ENCODE measurements at places on chromosomes 11 and 22.

DNA sequence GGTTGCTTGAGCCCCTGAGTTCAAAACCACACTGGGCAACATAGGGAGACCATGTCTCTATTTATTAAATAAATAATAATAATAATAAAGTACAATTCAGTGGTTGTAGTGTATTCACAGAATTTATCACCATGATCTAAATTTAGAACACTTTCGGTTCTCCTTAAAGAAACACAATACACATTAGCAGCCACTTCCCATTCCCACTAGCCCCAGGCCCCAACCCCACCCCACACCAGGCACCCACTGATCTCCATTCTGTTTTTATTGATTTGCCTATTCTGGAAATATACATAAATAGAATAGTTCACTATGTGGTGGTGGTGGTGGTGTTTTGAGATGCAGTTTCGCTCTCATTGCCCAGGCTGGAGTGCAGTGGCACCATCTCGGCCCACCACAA lies 45.7 kb downstream of the BCL2L13 start:
- no peak for DNase-seq

DNA sequence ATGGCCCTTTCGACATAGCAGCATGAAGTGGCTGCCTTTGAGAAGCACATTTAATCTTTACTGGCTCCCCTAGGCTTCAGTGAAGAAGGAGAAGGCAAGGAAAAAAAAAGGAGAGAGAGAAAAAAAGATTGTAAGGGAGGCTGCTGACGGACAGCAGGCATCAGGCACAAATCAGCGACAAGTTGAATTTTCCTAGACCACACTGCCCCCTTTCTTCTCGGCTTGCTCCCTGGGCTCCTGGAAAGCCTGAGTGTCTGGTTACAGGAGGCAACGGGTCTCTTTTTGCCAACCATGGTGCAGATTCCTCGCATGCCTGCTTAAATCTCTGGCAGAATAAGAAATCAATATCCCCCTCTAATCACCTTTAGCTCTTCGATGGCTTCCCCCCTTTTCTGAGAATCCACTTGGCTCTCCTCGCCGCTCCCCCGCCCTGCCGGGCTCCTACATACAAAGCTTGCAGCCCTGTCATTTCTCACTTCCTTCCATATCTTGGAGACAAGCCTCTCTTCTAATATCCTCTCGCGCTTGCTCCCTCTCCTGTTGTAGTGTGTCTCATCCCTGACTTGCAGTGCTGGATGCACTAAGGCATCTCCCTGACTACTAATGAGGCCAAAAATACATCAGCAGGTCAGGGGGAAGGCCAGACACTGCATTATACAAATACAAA lies 14.3 kb downstream of the BLID start:
- DNase-seq: peak; percentile 89

DNA sequence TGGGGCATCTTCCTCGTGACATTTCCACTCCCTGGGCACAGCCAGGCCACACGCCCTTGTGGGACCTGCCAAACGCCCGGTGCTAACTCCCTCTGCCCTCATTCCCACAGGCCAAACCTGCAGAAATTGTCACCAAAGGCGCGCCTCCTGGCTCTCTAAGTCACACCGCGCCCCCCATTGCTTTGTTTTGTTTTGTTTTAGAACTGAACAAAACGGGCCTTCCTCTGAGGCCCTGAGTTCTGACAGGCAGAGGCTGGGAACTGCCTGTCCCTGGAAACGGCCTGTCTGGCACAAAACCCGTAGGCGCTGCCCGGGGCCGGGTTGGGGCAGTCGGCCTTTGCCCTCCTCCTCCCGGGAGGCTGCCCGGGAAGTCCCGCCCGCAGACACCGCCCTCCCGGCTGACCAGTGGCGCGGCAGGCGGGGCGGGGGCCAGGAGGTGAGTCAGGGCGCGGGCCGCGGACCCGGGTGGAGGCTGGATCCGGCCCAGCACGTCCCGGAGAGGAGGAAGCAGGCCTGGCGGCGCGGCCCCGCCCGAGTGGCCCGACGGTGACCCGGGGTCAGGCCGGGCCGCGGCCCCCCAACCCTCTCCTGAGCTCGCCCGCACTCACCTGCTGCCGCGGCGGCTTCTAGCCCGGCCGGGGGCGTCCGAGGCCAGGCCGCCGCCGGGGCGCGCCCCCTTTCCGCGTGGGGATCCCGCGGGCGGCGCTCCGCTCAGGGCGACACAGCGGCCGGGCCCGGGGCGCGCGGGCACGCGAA lies 465 bp downstream of the SUN2 start:
- peak; percentile 89 for DNase-seq

GRCh38 chr11:123255909-123256308 lies 60.9 kb upstream of the CLMP start:
- no peak for DNase-seq

DNA sequence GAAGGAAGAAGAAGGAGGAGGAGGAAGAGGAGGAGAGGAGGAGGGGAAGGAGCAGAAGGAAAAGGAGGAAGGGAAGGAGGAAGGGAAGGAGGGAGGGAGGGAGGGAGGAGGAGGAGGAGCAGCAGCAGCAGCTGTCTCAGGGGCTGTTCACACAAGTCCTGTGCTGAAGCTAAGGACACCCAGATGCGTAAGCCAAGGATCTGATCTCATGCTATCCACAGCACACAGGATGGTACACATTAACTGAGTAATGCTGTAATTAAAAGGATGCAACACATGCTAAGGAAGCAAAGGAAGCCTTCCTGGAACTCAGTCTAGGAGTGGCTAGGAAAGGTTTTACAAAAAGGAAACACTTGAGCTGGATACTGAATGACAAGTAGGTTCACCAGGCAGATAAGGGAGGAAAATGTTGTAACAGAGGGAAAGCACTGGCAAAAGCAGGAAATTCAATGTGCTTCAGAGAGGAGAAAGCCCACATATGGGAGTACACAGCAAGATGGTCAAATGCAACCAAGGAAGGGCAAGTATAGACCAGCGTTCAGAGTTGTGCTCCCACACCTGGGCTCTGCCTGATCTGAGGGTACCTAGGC lies 32.0 kb downstream of the TRIM66 start:
- DNase-seq: peak; percentile 11

- DNase-seq: no peak
These were observed 34.9 kb downstream of the RSPH14 start for GRCh38 chr22:23106906-23107367.

DNA sequence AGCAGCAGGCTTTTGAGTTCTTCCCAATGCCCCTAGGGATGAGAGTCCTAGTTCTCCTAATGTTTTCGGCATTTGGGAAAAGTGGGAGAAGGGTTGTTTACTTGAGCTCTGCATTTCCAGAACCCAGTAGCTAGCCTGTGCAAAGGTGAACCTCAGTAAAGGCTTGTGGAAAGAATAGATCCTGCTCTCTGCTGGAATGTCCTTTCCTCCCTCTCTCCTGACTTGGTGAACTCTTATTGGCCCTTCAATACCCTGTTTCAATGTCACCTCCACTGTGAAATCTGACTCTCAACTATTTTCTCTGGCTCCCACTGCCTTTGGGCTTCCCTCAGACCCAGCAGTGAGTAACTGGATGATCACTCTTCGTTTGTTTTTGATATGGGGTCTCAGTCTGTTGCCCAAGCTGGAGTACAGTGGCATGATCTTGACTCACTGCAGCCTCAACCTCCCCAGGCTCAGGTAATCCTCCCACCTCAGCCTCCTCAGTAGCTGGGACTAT lies 2.4 kb upstream of the UVRAG start:
- peak; percentile 30 for DNase-seq

GRCh38 chr11:15073361-15074205 lies at the start of gene CALCB:
TSS of gene CALCB (plus strand) at chr11:15073593. CDS start at chr11:15074719, 1,126 bp downstream.
- peak; percentile 4 for DNase-seq

- no peak for DNase-seq
These were observed 47.3 kb downstream of the PRDM11 start for GRCh38 chr11:45193695-45194094.
